Cardiac muscle cell (in vitro differentiated cells and primary cell): ENCODE measurements at places on chromosomes 11 and 22. TPM values are rescaled to one million over a fixed set of nuclear protein-coding genes. Genes with fewer than 3 reads are reported as not detected.

DNA sequence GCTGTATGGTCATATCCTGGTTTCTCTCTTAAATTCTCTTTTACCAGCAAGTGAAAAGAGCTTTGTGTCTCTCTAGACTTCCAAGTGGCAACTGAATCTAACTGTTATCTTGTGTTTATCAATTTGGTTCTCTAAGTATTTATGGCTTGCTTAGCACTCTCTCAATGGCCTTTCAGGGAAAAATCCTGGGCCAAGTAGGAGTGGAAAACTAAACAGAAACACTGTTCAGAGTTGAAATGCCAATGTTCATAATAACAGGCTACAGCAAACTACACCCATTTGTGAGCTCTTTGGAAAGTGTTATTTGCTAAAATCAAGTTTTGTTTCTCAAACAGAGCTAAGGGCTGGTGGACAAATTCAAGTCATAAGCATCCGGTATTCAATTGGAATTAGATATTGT lies 10.1 kb downstream of the MMP12 start:
- no peak for DNase-seq

DNA sequence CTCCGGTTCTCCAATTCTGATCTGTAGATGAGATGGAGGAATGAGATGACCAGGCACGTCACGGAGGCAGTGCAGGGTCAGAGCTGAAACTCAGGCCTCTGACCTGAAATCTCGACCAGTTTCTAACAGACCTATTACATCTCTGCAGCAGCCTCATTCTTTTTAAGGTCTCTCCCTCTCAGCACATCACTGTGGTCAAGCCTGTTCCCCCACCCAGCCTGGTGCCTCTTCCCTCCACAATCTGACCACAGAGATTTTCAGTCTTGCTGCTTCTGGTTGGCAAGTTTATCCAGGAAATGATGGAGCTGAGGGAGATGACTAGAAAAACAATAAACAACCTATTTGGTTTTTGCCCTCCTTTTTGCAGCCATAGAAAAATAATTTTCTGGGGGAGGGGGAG lies 9.5 kb downstream of the GRAMD1B start:
- no peak for DNase-seq

DNA sequence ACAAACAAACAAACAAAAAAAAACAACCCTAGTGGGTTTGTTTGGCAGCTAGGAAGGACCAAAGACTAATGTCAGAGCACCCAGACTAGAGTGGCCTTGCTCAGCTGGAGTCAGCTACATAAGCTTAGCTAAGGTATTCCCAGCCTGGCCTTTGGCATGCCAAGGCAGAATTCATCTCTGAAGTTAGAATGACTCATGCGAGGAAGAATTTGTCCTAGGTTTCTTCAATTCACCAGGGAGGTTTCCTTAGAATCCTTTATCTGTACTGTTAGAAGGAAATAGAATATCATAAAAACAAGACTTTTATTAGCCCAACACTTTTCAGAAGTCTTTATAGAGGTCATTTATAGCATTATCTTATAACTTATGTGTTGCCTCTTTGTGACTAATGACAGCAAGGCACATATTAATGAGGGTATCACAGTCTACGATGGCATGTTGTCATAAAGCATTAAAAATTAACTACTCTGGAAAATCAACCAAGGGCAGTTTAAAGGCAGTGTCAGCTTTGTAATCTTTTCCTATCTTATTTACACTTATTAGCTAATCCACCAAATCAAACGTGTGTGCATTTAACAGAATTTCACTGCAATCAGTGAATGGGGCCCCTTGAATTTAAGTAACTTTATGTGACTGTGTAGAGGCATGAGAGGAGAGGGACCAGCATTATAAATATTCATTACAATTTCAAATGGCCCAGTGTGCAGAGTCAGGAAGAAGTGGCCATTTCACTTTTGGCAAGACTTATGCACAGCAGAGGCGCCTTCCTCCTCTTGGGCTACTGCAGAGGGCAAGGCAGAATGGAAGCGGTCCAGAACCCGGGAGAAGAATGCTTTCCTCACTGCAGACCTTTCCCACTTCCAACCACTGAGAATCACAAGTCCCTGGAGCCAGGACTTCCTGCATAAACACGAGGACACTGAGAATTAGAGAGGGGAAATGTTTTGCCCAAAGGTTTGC lies 36.3 kb downstream of the SLC5A1 start:
- peak; percentile 77 for DNase-seq

DNA sequence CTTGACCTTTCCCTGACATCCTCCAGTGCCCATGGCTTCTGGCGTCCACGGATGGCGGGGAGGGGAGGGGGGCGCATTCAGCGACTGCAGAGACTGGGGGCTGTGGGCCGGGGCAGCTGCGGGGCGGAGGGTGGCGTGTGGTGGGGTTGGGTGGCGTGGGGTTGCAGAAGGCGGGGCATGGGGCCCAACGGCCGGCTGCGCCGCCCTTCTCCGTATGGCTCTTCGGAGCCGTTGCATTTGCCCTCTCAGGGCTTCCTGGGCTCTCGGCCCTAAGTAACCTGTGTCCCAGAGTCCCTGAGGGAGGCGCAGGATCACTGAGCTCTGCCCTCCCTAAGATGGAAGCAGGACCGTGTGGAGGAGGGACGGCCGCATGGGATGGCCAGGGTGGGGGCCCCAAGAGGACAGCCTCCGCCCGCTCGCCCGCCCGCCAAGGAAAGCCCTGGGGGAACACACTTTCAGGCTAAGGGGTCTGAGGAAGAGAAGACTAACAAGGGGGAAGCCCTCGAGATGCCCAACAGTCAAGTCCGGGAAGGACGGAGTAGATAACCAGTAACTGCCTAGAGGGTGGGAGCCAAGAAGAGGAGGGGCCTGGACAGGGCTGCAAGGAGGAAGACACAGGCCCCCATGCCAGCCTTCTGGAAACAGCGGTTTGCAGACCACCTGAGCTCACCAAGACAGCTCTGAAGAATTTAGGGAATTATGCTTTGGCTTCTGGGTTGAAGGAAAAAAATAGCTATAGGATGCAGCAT lies 9.2 kb upstream of the AIFM3 start:
- DNase-seq: peak; percentile 41

DNA sequence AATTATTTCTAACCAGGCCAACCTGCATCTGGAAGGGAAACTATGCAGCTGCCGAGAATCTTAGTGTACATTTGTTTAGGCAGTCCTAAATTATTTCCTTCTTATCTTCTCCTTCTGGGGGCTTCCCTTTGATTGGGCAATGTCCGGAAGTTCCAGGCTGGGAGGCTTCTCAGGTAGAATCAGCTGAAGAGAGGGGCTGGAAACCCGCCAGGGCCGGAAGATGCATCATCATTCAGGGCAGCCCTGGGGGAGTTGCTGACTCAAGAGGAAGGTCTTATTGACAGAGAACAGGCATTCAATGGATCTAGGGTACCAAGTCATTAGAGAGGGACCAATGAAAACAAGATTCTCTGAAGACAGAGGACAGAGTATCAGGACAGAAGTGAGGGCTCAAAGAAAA lies 150.7 kb downstream of the BLID start:
- no peak for DNase-seq

GRCh38 chr11:84855508-84856245 lies 771.5 kb downstream of the DLG2 start:
- peak; percentile 6 for DNase-seq

Gene CD248
- 20.2 and 31.2 TPM in 2 replicates for polyA plus RNA-seq

- DNase-seq: no peak
Measured at GRCh38 chr11:4606231-4607015, 1.6 kb downstream of the TRIM68 start.

- no peak for DNase-seq
Measured at GRCh38 chr11:90840071-90840470, 617.2 kb upstream of the CHORDC1 start.

Gene OR8A1
- not detected in 2 replicates for polyA plus RNA-seq

GRCh38 chr11:64447831-64448598 lies 89.1 kb downstream of the RPS6KA4 start:
- DNase-seq: peak; percentile 27

DNA sequence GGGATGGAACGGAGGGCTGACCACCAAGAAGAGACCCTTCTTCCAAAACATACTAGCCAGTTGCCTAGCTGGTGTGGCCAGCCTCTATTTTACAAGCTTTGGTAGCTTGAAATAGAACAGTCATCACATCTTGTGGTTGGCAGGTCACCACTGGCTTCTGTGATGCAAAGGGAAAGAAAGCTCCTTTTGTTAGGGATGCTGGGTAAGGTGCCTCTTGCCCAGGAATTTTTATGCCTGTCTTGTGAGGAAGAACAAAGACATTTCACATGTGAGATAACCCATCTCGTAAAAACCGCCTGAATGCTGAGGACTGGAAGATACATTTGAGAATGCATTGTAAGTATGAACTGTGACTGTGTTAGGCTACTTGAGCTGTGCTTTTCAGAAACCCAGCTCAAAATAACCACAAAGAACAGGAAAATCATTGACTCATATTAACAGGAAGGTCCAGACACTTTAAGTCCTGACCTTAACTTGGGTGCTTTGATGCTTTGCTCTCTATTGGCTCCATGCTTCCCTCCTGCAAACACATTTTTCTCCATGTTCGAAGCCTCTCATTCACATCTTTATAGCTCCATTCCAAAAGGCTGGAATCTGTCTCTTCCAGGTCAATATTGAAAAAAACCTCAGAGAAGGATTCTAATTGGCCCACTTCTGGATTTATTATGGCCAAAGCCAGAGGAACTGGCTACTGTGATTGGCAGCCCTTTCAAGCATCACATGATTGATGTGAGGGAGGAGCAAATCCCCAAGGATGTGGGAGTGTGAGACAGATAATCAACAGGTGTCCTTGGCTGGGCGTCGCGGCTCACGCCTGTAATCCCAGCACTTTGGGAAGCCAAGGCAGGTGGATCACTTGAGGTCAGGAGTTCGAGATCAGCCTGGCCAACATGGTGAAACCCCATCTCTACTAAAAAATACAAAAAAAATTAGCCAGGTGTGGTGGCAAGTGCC lies 53.9 kb downstream of the MICAL2 start:
- peak; percentile 81 for DNase-seq

GRCh38 chr22:31574055-31574670 lies 77.8 kb downstream of the SFI1 start:
- no peak for DNase-seq

DNA sequence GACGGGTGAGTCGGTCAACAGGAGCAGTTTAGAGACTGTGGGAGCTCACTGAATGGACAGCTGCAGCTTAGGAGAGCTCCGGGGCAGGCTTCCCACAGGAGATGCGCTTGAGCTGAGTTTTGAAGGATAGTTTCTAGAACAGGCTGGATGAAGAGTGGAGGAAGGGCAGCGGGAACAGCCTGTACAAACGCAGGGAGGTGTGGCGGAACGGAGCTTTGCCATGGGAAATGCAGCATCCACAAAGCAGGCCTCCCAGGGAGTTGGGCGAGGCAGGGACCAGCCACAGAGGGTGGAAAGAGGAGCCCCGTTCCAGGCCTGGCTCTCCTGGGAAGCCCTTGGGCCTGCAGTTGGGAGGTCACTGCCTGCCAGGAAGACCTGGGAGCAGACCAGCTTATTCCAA lies 26.8 kb upstream of the TEF start:
- DNase-seq: no peak

GRCh38 chr22:29331658-29332300 lies 16.3 kb upstream of the RASL10A start:
- no peak for DNase-seq

GRCh38 chr11:43925932-43926505 lies 16.4 kb upstream of the C11orf96 start:
- DNase-seq: no peak

Gene PLEKHA7
- 40.8 and 97.6 TPM in 2 replicates for polyA plus RNA-seq

DNA sequence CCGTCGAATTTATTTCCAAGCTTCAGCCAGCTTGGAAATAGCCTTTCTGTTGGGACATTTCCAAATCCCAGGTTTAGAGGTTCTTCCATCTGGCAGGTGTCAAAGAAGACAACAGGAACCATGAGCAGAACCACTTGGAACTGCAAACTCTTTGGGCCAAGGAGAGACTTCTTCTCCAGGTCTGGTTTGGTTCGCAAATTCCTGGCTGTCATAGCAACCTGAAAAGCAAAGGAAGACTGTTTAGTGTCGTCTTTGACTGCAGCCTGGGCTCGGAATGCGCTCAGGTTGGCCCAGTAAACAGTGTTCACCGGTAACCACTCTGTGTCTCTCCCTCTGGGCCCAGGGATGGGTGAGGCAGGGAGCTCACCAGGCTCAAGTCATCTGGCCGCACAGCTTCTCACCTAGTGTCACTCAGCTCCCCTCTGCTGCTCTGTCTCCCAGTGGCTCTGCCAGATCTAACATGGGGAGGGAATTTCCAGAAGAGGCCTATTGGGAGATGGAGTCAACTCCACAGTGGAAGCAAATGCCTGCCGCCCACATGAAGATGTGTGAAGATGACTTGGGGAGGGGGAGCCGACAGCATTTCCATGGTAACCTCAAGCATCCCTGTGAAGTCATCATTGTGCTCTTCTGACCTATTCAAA lies 11.9 kb upstream of the CLMP start:
- peak; percentile 45 for DNase-seq

Gene CBLIF
- not detected in 2 replicates for polyA plus RNA-seq

- DNase-seq: peak; percentile 62
Measured at GRCh38 chr11:94968334-94968958, 4.9 kb downstream of the CWC15 start.

DNA sequence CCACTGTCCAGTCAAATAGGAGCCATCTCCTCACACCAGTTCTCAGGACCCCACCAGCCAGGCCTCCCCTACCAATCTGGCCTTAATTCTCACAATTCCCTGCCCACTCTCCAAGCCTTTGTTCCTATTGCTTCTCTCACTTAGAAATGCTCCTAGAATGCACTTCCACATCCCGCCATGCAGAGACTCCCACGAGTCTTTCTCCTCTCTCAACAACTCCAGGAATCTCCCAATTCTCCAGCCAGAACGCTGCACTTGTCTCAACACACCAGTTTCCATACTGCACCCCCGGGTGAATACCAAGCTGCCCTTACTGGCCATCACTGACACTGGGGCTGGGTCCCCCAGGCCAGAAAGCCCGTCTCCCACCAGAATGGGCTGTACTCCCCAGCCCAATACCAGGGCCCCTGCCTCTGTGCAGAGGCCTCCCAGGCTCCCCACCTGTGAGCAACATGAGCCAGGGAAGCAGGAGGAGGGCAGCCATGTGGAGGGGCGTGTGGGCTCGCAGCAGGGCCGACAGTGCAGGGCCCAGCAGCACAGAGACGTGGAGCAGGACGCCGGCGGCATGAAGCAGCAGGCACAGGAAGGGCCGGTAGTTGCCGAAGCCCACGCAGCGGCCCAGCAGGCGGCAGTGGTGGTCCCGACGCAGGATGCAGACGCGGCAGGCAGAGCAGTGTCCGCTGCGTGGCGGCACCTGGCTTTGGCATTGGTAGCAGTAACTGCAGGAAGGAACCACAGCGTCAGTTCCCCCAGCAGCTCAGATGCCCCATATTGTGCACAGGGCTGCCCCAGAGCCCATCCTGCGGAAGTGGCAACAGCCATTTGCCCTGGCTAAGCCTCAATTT lies 2.4 kb downstream of the ZDHHC24 start:
- DNase-seq: peak; percentile 68

GRCh38 chr22:32354360-32355351 lies 3.0 kb upstream of the RFPL3 start:
- DNase-seq: no peak

- DNase-seq: no peak
Measured at GRCh38 chr11:68997995-68998348, 15.1 kb downstream of the MRGPRF start.

Gene MOGAT2
- polyA plus RNA-seq: not detected in 2 replicates

DNA sequence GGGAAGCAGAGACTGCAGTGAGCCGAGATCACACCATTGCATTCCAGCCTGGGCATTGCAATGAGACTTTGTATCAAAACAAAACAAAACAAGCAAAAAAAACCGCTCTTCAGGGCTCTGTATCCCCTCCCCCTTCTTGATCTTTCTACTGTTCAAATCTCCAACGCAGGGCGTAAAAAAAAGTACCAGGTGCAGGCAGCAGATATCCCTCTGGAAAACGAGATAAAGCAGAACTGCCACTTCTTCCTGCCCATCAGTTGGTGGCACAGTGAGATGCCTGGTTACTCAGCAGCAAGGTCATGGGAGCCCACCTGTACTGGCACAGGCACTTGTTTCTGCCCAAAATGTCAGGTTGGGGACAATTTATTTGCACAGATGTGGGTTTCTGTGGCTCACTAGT lies 11.2 kb downstream of the CCS start:
- DNase-seq: no peak
